ENCODE measurements at places on chromosomes 11 and 22. TPM values are rescaled to one million over a fixed set of nuclear protein-coding genes. Genes with fewer than 3 reads are reported as not detected.
A peak's percentile ranks its signal among the peaks of the same experiment; 100 is the strongest.

GRCh38 chr22:43098356-43098755 is 9.2 kb upstream of the TTLL1 start:
- H3K27me3 ChIP-seq: no peaks in the 10 kb centered on the region
- H3K4me3 ChIP-seq: no peak overlapping the region
- no peak for DNase-seq

GRCh38 chr11:125932301-125932700 is 13.5 kb upstream of the VSIG10L2 start:
- no peak overlapping the region for H3K27ac ChIP-seq
- DNase-seq: no peak
- H3K4me1 ChIP-seq: no peaks in the 10 kb centered on the region
- no peak overlapping the region for H3K4me3 ChIP-seq
- H3K27me3 ChIP-seq: peaks cover 9% of the 10 kb centered on the region
- no peaks in the 10 kb centered on the region for H3K36me3 ChIP-seq

DNA sequence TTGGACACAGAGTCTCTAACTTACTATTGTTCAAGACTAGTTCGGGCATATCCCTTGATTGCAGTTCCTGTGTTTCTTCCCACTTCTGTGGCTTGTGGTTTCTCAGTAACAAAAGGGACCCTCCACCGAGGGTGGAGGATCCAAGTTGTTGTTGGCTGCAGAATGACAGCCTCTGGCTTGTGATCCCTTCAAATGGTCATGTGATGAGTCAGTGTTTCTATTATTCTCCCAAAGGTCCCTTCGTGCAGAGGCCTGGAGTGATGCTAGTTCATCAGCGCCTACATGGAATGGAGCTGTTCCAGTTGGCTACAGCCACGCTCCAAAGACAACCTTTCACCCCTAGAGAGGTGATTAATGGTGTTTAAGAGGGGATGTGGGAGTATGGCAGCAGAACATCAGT is 2.6 kb upstream of the VWCE start:
- no peak overlapping the region for H3K4me3 ChIP-seq
- no peak for DNase-seq
- no peaks in the 10 kb centered on the region for H3K4me1 ChIP-seq
- peaks cover 8% of the 10 kb centered on the region for H3K36me3 ChIP-seq

GRCh38 chr11:68657021-68657780 is 27.1 kb upstream of the GAL start:
- no peak overlapping the region for H3K4me3 ChIP-seq
- no peak overlapping the region for H3K27ac ChIP-seq
- H3K4me1 ChIP-seq: no peaks in the 10 kb centered on the region
- DNase-seq: no peak
- no peaks in the 10 kb centered on the region for H3K36me3 ChIP-seq

DNA sequence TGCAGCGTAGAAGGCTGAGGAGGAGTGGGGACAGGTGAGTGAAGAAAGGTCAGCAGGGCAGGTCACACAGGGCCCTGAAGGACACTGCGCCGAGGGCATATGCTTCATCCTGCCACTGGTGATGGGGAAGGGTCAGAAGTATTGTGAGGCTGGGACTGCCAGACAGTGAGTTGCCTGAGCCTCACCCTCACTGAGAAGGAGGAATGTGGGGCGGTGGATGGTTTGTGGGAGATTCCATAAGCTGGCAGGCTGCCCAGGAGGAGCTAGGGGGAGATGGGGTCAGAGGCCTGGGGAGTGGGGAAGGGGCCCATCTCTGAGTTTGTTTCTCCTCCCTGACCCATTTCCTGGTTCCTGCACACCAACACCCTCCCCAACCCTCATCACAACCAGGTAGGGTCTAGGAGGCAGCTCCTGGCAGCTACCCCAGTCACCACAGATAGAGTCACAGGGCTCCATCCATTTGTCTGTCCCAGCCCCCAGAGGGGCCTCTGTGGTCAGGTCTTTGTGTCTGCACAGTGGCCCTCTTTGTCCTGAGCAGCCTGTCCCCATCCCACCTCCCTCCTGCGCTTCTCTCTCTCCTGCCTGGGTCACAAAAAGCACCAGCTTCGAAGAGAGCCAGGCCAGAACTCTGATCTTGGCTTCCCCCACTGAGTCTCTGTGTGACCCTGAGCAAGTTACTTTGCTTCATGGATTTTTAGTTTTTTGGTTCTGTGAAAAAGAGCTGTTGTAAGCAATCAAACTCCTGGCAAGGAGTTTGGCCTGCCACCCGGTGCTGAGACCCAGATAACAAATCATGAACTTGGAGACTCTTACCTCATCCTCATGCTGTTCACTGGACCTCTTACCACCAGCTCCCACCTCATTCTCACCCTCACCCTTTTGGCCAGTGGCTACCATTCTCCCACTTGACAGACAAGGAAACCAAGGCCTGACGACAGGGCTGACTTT is 4.6 kb upstream of the P2RY2 start:
- no peak overlapping the region for H3K4me3 ChIP-seq
- no peak overlapping the region for H3K27ac ChIP-seq
- no peak for DNase-seq
- no peaks in the 10 kb centered on the region for H3K27me3 ChIP-seq

- H3K27ac ChIP-seq: no peak overlapping the region
- no peaks in the 10 kb centered on the region for H3K36me3 ChIP-seq
- DNase-seq: no peak
Observed at GRCh38 chr11:41895081-41895480, 435.6 kb upstream of the LRRC4C start.

DNA sequence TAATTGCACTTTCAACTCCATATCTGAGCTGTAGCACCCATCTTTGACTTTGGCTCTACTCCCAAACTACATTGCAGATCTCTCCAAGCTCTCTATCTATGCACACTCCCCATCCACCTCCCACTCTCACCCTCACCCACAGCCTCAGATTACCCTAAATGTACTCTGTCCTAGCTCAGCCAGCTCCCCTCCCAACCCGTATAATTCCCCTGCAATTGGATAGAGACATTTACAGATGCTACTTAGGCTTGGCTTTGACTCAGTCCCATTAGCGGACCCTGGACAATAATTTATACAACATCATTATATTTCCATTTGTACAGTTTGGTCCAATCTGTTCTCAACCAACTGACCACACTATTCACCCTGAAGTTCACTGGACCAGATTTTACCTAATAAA is 338.9 kb upstream of the ANO3 start:
- H3K4me3 ChIP-seq: no peak overlapping the region
- no peaks in the 10 kb centered on the region for H3K4me1 ChIP-seq
- no peak overlapping the region for H3K27ac ChIP-seq

- H3K27me3 ChIP-seq: no peaks in the 10 kb centered on the region
- H3K27ac ChIP-seq: peak overlapping the region; percentile 41
- DNase-seq: peak; percentile 75
Observed at GRCh38 chr11:123197711-123198110, 2.7 kb upstream of the CLMP start.

- H3K4me1 ChIP-seq: no peaks in the 10 kb centered on the region
- no peak overlapping the region for H3K4me3 ChIP-seq
- no peak overlapping the region for H3K27ac ChIP-seq
- no peaks in the 10 kb centered on the region for H3K36me3 ChIP-seq
- no peak for DNase-seq
Observed at GRCh38 chr22:36730176-36730858, 26.8 kb upstream of the CACNG2 start.

DNA sequence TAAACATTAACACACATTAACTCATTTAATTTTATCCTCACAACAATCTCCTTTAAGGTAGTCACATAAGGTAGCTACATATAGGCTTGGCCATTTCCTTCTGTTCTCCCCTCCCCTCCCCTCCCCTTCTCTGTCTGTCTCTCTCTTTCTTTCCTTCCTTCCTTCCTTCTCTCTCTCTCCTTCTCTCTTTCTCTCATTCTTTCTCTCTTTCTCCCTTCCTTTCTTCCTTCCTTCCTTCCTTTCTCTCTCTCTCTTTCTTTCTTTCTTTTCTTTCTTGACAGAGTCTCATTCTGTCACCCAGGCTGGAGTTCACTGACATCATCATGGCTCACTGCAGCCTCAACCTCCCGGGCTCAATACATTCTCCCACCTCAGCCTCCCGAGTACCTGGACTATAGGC is 22.3 kb upstream of the NUP160 start:
- no peaks in the 10 kb centered on the region for H3K27me3 ChIP-seq
- no peak overlapping the region for H3K4me3 ChIP-seq
- no peak for DNase-seq
- H3K27ac ChIP-seq: peak overlapping the region; percentile 26
- peaks cover 16% of the 10 kb centered on the region for H3K4me1 ChIP-seq

GRCh38 chr11:2643746-2644145 is 56.0 kb downstream of the KCNQ1OT1 start:
- H3K27me3 ChIP-seq: no peaks in the 10 kb centered on the region
- H3K4me3 ChIP-seq: no peak overlapping the region
- H3K36me3 ChIP-seq: no peaks in the 10 kb centered on the region
- DNase-seq: no peak
- H3K27ac ChIP-seq: no peak overlapping the region
- H3K4me1 ChIP-seq: no peaks in the 10 kb centered on the region

DNA sequence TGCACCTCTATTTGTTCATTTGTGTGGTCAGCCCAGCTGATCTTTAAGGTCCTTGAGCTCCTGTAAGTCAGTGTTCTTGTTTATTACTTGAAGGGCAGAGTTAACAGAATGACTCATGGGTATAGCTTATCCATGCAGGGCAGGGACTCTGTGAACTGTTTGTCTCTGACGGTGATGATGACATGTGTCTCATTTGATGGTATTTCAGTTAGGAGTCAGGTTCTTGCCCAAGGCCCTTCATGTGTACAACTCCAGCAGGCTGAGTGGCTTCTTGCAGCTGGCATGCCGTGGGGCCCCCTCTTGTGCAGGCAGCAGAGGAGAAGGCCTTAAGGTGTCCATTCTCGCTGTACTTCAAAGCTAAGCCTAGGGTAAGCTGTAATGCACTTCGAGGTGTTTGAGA is 165.1 kb downstream of the DBX1 start:
- no peak overlapping the region for H3K4me3 ChIP-seq
- no peaks in the 10 kb centered on the region for H3K36me3 ChIP-seq
- H3K27ac ChIP-seq: peak overlapping the region; percentile 59
- peaks cover 26% of the 10 kb centered on the region for H3K4me1 ChIP-seq
- DNase-seq: peak; percentile 97

DNA sequence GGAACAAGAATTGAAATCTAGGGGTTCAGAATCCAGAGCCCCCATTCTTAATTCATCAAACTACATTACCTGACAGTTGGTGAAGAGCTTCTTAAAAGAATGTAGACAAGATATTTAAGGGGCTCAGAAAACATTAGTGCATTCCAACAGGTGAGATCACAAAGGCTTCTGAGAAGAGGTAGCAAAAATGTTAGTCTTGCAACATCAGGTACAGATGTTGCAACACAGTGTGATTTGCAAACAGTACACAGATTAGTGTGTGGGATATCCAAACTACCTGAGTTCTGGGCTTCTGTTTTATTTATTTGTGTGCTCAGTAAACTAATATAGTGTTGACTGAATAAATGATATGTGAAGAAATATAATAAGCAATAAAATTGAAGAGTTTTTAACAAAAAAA is 11.8 kb downstream of the CASP4 start:
- DNase-seq: peak; percentile 66
- H3K4me1 ChIP-seq: peaks cover 10% of the 10 kb centered on the region
- peaks cover 35% of the 10 kb centered on the region for H3K36me3 ChIP-seq

GRCh38 chr11:28726432-28726831 is 618.2 kb downstream of the METTL15 start:
- H3K36me3 ChIP-seq: no peaks in the 10 kb centered on the region
- H3K4me3 ChIP-seq: no peak overlapping the region
- no peak for DNase-seq
- no peaks in the 10 kb centered on the region for H3K4me1 ChIP-seq
- no peak overlapping the region for H3K27ac ChIP-seq
- H3K27me3 ChIP-seq: no peaks in the 10 kb centered on the region

DNA sequence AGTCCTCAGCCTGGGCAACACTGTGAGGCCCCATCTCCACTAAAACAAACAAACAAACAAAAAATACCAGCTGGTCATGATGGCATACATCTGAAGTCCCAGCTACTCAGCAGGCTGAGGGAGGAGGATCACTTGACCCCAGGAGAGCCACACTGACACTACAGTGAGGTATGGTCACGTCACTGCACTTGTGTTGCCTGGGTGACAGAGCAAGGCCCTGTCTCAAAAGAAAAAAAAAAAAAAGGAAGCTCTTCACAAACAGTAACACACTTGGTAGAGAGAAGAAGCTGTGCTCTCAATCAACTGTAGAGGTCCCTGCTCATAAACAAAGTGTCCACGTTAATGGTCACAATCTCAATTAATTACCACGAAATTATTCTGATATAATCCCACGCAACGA is 401.6 kb upstream of the CCDC90B start:
- H3K36me3 ChIP-seq: no peaks in the 10 kb centered on the region
- DNase-seq: no peak
- H3K27me3 ChIP-seq: no peaks in the 10 kb centered on the region

DNA sequence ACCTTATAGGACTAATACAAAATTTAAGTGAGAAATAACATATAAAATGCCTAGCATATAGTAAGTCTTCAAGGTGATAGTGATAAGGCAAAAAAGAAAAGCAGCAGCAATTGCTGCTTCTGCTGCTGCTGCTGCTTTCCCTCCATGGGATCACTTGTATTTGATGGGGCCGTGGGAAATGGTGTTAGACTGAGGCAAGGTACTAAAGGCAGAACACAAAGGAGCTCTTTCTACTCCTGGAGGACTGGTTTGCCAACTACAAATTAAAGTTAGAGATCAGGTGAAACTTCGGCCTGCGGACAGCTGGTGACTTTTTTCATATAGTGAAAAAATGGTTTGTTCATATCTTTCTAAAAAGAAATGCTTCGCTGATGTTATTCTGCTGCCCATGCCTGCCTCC is 46.3 kb downstream of the SWAP70 start:
- no peak for DNase-seq
- H3K36me3 ChIP-seq: no peaks in the 10 kb centered on the region
- H3K27me3 ChIP-seq: no peaks in the 10 kb centered on the region
- no peak overlapping the region for H3K4me3 ChIP-seq
- H3K4me1 ChIP-seq: peaks cover 10% of the 10 kb centered on the region

GRCh38 chr11:64863391-64864060 is 14.9 kb downstream of the EHD1 start:
- DNase-seq: no peak
- H3K27me3 ChIP-seq: no peaks in the 10 kb centered on the region
- H3K4me3 ChIP-seq: no peak overlapping the region
- H3K4me1 ChIP-seq: peaks cover 34% of the 10 kb centered on the region
- no peak overlapping the region for H3K27ac ChIP-seq

DNA sequence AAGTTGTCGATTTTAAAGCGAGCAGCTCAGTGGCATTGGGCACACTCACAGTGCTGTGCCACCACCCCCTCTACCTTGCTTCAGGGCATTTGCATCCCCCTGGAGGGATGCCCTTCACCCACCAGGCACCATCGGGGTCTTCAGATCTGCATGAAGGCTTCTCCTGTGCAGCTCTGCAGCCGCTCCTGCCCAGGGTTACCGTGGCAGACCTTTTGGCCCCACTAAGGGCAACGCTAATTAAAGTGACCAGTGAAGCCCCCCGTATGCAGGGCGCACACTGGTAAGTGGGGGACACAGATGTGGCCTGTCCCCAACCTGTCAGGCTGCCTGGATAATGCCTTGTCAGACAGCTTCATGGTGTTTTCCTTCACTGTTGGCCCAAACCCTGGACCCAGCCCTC is 1117.7 kb downstream of the BRD1 start:
- H3K36me3 ChIP-seq: no peaks in the 10 kb centered on the region
- H3K4me1 ChIP-seq: no peaks in the 10 kb centered on the region
- no peak overlapping the region for H3K27ac ChIP-seq
- H3K27me3 ChIP-seq: peaks cover 100% of the 10 kb centered on the region

MYOD1 gene
- not detected for total RNA-seq

USP2 gene
- 2.7 TPM for total RNA-seq

SLC25A45 gene
- total RNA-seq: 9.5 TPM

C1QTNF4 gene
- 0.22 TPM for total RNA-seq

OR6T1 gene
- not detected for total RNA-seq

FGF3 gene
- total RNA-seq: not detected

YAP1 gene
- 111 TPM for total RNA-seq

MS4A15 gene
- not detected for total RNA-seq

Measured in PC-9 (cell line).